ENCODE measurements at places on chromosomes 3 and 15.

- DNase-seq: peak; percentile 89
Observed at GRCh38 chr15:88918738-88919137, 5.6 kb upstream of the MFGE8 start.

GRCh38 chr3:106305882-106306435, 437.1 kb upstream of the CBLB start:
- DNase-seq: no peak

- no peak for DNase-seq
Observed at GRCh38 chr3:3699407-3699806, 99.8 kb upstream of the LRRN1 start.

DNA sequence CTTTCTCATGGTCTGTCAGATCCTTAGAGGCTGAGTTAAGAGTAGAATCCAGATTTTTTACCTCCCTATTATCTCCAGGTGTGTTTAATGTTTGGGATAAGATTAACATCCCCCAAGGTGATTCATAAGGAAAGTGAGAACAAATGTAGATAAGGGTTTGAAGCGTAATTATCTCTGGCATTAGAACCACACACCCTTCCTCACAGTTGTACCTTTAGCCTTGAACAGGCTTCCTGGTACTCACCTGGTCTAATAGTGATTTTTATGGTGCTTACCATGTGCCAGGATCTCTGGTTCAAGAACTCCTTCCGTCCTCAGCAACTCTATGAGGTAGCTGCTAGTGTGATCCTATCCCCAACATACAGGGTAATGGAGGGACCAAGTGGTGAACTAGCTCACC, 27.7 kb downstream of the SEMA6D start:
- no peak for DNase-seq

- DNase-seq: no peak
Observed at GRCh38 chr3:142577696-142578328, 721 bp downstream of the ATR start.

DNA sequence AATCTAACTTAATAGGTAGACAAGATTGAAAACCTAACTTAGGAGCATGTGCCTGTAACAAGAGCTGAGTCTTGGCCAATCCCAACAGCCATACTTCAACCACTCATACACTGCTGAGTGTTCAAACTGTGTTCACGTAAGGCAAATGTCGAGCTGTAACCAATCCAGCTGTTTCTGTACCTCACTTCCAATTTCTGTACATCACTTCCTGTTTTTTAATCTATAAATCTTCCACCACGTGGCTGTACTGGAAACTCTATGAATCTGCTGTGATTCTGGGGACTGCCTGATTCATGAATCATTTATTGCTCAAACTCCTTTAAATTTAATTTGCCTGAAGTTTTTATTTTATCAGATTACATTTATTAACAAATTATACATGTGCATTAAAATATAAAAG, 44.6 kb upstream of the NEDD4 start:
- no peak for DNase-seq

- no peak for DNase-seq
Observed at GRCh38 chr15:23503576-23503975, 56.5 kb upstream of the GOLGA6L2 start.

- no peak for DNase-seq
Observed at GRCh38 chr15:75164625-75165350, 36.9 kb upstream of the C15orf39 start.

DNA sequence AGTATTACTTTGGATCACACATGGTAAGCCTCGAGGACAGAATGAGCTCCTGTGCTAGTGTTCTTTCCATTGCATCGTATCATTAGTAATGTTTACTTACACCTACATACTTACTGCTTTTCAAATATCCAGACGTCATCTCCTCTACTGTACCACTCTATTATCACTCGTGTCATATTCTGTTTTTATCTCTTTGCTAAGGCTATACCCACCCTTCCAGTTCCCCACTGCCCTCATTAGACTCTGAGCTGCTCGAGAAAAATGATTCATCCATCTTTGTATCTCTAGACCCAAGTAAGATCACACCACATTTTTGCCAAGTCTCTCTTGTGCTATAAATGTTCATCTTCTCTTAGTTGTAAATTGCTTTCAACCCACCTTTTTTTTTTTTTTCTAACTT, 245.7 kb downstream of the TIGIT start:
- DNase-seq: no peak

All from heart left ventricle (tissue), 16 donors.